ENCODE measurements at places on chromosomes 12 and 14.

DNA sequence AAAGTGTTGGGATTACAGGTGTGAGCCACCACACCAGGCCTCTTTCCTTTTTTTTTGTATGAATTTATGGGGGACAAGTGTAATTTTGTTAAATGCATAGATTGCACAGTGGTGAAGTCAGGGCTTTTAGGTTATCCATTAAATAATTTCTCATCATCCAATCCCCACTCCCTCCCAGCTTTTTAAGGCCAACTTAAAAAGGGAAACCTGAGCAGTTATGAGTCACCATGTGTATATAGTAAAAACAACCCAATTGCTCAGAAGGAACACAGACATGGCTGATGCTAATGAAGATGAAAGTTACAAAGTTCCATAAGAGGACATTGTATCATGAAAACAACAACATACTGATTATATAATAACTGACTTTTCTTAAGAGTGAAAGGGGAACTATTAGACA is 25.6 kb upstream of the ARID2 start:
- DNase-seq: no peak

GRCh38 chr12:69978020-69978419 is 153.0 kb downstream of the MYRFL start:
- no peak for DNase-seq

DNA sequence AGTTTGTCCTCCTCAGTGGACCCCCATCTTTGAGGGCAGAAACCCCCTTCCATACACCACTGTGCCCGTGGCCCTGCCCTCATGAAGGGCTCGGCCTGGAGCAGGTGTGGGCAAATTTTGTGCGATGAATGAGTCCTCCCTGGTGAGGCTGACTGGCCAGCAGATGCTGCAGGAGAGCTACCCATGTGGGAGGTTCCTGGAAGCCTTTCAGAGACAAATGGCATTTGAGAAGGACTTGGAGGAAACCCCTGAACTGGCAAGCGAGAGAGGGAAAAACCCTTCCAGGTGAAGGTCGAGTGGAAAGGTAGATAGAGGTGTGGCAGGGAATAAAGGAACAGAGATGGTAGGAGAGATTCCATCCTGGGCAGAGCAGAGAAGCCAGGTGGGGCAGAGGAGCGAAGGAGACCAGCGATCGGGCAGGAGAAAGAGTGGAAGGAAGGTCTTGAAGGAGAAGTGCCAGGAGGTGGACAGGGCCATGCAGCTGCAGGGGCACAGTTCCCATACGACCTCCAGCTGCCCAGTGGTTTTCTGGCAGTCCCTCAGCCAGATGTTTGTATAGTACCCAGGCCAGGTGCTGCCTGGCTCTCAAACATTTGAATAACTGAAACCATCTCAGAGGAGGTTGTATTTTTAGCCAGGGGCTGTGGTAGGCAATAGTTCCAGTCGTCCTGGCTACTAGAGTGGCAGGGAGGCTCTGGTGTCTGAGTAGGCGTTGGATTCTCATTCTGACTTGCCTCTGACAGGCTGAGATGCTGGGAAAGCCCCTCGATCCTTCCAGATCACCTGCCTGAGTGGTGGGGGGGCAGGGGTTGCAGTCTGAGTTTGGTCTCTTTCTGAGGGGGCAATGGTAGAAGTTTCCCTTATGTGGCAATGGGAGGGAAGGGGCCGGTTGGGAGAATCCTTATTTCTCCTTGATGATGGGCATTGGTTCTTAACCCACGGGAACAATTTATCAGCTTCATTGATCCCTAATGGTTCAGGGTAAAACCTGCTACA is 40.1 kb downstream of the FBXL14 start:
- DNase-seq: no peak

DNA sequence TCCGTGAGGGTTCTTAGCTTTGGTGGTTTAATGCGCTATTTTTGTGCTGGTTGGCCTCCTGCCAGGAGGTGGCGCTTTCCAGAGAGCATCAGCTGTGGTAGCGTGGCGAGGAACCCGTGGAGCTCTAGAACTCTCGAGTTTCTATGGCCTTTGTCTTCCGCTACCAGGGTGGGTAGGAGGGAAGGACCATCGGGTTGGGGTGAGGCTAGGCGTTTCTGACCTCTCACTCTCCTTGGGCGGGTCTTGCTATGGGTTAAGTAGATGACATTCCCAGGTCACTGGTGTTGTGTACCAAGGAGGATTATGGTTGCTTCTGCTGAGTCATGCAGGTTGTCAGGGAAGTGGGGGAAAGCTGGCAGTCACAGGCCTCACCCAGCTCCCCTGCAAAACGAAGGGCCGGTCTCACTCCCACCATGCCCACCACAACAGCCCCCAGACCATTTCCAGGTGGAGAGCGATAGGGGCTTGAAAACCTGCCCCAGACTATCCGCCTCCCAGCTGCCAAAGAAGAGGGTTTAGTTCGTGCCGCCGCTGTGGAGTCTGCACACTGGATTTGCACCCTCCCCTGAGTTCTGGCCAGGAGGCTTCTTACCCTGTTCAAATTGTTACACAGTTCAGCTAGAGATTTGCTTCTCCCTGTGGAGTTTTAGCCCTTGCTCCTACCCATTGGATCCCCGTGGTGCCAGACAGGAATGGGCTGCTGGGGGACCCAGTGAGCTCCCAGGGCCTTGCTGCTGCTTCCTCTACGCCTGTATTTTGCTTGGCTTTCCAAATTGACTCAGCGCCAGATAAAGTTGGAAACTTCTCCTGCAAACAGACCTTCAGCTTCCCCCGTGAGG is 21.9 kb downstream of the RNFT2 start:
- DNase-seq: no peak

DNA sequence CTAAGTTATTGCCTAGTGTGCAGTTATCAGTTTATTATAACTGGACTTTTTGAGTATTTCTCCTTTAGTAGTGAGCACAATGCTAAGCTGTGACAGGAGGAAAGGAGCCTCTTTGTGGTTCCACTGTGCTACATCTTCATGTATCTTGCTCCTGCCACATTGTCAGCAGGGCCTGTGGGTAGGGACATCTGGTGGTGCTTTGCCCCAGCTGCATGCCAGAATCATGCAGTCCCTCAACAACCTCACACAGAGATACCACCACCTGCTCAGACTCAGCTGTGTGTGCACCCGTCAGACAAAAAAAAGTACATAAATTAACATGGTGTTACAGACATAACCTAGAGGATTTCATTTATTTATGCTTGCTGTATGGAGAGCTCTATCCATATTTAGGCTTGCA is 51.1 kb downstream of the MIS18BP1 start:
- no peak for DNase-seq

DNA sequence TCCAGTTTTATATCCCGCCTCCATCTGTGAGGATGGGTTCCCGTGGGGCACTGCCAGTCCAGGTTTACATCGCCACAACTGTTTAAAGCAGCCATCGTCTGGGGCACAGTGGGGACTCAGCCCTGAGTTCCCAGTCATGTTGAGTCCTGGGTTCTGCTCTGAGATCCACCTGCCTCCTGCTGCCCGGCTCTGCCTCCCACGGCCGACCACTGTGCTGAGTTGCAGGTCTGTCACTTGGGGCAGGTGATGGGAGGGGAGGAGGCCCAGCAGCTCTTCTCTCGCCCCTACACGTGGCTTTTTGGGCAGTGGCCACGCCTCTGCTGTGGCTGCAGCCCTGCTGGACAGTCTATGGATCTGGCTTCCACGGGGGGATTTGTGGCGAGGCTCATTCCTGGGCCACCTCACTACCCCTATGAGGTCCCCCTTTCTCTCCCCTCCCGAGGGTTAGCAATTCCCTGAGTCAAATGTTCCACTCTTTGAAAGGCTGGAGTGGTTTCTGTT is 143.0 kb downstream of the ADGRD1 start:
- DNase-seq: no peak

DNA sequence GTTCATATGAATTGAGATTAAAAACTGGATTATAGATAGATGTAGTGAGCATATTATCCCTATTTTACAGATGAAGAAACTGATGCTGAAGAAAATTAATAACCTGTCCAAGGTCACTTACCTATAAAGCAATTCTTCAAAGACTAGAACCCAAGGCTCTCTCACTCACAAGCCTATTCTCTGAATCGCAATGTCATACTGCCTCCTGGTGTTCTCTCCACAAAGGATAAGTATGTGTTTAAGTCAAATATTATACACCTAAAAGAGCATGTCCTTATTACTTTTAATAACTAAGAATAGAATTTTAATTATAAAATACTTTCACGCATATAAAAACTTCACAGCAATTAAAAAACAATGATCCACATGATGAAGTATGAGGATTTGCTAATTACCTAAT is 721.3 kb upstream of the USP15 start:
- no peak for DNase-seq

DNA sequence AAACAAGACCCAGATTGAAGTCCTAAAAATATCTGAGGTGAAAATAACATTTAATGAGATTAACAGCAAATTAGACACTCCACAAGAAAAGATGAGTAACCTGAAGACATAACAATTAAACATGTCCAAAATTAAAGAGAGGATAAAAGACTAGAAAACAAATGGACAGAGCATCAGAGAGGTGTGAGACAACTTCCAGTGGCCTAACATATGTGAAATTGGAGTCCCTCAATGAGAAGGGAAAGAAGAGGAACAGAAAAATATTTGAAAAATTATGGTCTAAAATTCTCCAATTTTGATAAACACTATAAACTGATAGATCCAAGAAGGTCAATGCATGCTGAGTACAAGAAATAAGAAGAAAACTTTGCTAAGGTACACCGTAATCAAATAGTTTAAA is 151.9 kb downstream of the KITLG start:
- DNase-seq: no peak

GRCh38 chr12:65511134-65511834 is 232.8 kb downstream of the MSRB3 start:
- DNase-seq: no peak

DNA sequence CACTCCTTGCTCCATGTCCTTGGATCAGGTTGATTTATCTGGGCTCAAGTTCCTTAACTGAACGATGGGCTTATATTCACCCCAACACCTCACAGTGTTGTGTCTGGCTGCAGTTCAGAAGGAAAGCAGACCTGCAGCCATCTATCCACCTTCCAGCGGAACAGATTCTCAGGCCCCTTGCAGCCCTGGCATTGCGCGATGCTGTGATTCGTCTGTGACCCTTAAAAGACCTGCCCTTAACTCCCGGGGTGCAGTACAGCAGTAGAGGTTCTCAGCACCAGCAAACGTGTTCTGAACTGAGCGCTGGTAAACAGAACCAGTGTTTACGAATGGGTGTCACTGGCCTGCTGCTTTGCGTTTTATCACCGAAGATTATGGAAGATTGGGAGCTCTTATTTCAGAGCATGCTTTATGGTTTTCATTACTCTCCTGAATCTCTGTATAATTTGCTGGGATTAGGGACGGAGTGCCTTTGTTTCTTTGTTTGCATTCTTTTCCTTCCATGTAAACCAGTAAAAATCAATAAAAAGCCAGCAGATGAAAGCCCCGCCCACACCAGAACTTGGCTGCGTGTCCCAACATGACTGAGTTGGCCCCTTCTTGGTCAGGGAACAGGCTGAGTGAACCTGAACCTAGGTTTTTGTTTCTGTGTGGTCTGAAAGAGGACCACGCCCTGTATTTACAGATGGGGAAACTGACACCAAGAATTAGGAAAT is 286.7 kb upstream of the CRY1 start:
- DNase-seq: no peak

DNA sequence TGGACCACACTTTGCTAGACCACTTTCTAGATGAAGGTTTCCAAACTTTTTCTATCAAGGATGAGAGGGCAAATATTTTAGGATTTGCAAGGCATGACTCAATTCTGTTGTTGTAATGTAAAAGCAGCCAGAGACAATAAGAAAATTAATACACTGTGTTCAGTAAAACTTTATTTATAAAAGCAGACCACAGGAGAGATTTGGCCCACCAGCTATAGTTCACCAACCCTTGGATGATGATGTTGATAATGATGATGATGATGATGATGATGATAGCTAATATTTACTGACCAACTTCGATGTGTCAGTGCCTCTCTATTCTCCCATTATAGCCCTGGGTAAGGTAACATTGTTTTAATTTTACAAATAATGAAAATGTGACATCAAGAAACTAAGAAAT is 156.5 kb downstream of the BTG1 start:
- DNase-seq: no peak

GRCh38 chr12:26274441-26275312 is 79.3 kb downstream of the SSPN start:
- peak; percentile 99 for DNase-seq

DNA sequence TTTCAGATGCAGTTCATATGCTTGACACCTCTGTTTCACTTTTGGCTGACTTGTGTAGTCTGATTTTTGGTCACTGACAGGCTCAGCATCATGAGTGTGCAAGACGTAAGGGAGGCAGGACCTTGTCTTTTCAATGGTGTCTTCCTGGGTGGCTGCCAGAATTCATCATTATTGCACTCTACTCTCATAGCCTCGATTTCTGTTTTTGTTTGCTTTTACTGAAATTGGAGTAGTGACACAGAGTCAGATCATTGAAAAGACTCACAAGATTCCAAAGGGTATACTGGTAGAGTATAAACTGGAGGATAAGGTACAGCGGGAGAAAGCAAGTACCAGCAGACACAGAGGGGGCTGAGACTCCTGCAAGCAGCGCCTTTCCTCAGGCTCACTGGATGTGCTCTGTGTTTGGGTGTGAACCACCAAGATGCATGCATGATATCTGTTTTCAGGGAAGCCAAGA is 126.3 kb upstream of the FGD4 start:
- DNase-seq: no peak

GRCh38 chr14:102523569-102524450 is 14.2 kb upstream of the ANKRD9 start:
- no peak for DNase-seq

DNA sequence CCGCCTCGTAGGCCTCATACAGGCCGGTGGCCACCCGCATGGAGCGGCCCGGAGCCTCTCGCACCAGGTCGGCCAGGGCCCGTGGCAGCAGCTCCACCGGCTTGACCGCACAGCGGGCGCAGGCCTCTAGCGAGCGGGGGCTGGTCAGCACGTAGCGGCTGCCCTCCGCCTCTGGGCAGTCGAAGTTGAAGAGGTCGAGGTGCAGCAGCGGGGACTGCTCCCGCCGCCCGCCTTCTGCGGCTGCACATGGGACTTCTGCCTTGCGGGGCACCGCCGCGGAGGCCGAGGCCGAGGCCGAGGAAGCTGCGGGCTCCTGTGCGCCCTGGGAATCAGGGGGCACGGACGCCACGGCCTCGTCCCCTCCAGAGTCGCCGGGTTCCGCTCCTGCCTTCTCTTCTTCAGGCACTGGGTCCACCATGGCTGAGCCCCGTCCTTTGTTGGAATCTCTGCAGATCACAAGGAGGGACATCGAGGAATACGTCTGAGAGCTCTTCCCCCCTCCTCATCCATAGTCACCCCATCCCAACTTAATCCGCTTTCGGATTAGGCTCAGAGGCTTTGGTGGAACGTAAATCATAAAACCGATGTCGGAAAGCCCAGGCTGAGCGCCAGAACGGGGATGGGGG is 1.4 kb downstream of the CCDC177 start:
- no peak for DNase-seq

GRCh38 chr14:62905566-62905965 is 139.7 kb downstream of the KCNH5 start:
- DNase-seq: no peak

- no peak for DNase-seq
Measured at GRCh38 chr12:127546721-127547505, 720.1 kb upstream of the TMEM132C start.

- peak; percentile 1 for DNase-seq
Measured at GRCh38 chr12:77686760-77687159, 143.9 kb upstream of the NAV3 start.

Measured in SW480 (cell line).